Activated CD4-positive, alpha-beta T cell treated with anti-CD3 and anti-CD28 coated beads, Interleukin-10, Interleukin-2, amounts not matched to agents 100 ng/mL and 50 ng/mL, durations not matched to agents 16 hours and 8 hours (primary cell): ENCODE measurements at places on chromosomes 3 and 15.
A peak's percentile ranks its signal among the peaks of the same experiment; 100 is the strongest.

DNA sequence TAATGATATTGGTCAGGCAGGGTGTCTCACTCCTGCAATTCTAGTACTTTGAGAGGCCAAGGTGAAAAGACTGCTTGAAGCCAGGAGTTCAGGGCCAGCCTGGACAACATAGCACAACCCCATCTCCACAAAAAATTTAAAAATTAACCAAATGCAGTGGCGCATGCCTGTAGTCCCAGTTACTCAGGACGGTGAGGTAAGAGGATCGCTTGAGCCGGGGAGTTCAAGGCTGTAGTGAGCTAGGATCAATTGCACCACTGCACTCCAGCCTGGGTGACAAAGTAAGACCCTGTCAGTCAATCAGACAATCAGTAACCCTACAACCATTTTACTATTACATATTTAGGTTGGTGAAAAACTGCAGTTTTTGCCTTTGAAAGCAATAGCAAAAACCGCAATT is 43.0 kb downstream of the RBM15B start:
- no peak for DNase-seq

DNA sequence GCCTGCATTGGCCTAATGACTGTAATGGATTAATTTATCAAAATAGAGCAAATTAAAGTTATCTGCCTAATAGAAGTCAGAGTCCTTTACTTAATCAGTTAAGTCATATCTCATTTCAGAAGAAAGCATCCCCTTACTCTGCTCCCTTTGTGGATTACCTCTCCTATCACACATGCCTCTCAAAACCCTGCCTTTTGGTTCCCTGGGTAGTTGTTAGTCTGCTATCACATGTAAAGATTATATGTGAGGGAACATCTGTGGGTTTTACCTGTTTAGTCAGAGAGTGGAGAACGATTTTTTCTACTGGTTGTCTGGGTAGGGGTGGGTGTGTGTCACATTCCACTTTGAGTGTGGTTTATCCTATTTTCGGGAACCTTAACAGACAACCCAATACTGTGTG is 16.4 kb downstream of the UBE2E2 start:
- DNase-seq, result no peak

- peak; percentile 81 for DNase-seq
These were observed 51.7 kb downstream of the SEMA5B start for GRCh38 chr3:122975924-122976293.

DNA sequence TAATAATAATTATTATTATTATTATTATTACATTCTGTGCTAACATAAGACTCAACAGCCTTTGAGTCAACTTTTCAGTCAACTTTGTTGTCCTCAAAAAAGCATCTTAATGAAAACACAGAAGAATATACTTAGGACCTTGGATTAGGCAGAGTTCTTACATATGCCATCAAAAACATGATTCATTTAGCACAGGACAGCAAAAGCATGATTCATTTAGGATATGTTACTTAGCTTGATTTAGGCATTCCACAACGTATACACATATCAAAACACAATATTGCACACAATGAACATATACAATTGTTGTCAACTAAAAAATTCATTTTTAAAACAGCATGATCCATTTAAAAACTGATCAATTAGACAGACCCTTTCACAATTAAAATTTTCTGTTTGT is 213.0 kb downstream of the FMN1 start:
- DNase-seq, result no peak

DNA sequence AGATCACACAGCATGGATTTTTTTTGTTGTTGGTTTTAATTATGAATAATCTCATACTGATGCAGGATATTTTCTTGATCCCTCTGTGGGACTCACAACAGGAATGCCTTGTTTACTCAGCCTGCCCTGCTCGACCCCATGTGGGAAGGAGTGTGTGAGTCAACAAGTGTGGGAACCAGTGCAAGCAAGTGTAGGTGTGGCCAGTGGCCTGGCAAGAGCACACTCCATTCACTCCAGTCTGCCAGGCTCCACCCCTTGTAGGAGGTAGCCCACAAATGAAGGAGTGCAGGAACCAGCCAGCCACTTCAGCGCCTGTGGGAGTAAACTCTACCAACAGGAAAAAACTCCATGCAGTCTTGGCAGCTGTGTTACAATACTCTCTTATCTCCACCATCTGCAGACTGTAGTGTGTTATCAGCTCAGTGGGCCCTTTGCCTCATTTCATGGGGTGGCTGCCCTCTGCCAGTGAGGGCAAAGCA is 393.6 kb downstream of the OTOL1 start:
- DNase-seq, result no peak

GRCh38 chr3:152197451-152197850 is 71.3 kb upstream of the MBNL1 start:
- peak; percentile 65 for DNase-seq

DNA sequence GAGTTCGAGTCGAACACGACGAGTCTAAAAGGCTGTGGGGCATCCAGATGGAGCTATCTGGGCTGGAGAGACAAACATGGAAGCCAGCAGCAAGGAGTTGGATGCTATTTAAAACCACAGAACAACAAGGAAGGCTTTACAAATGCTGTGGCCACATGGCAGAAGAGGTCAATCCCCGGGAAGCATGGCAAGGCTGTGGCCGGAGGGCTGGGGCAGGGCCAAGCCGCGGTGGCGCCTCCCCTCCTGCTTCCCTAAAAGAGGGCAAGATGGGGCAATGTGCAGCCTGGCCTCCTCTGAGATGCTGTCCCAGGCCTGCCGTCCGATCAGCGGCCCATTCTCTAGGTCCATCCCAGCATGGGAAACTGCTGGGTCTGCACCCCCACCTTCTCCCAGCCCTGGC is 139.1 kb downstream of the SRGAP3 start:
- no peak for DNase-seq

DNA sequence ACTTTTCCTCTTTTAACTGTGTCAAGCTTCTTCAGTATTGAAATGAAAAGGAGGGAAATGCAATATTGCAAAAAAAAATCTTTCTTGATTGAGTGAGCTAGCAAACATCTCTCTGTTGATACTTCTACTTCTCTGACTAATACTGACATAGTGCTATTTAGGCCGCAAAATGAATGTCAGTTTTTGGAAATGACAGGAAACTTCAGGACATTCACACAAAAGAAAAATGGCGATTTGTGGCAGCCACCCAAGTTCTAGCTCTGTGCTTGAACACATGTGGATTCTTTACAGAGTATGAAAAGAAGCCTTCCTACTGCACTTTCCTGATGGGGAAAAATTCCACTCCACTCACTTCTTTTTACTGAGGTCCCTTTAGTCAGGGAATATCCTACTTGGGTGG is 486.8 kb upstream of the ALCAM start:
- DNase-seq, result no peak

GRCh38 chr3:194095902-194096301 is 40.0 kb upstream of the HES1 start:
- DNase-seq, result no peak

GRCh38 chr3:12509466-12509865 is 25.2 kb downstream of the TSEN2 start:
- DNase-seq, result no peak

DNA sequence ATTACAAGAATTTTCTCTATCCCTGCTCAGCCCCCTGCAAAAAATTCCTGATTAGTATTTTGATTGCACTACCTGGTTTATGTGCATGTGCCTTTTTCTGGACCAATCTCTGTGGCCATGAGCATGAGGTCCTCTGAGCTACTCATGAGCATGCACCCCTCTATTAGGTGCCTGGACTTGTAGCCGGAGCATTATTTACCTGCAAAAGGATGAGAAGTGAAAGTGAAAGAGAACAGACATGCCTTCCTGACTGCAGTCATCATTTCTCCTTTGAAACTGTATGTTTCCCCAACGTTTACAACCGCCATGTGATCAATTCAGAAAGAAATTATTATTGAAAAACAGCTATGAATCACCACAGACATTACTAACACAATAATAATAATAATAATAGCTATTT is 1008.8 kb downstream of the ROBO2 start:
- no peak for DNase-seq

- DNase-seq, result peak; percentile 60
These were observed 2.4 kb downstream of the CCNDBP1 start for GRCh38 chr15:43187544-43188155.

- DNase-seq, result no peak
These were observed 64.5 kb downstream of the GLDN start for GRCh38 chr15:51405693-51406523.

- peak; percentile 78 for DNase-seq
These were observed 31.8 kb downstream of the CCNL1 start for GRCh38 chr3:157127831-157128767.

DNA sequence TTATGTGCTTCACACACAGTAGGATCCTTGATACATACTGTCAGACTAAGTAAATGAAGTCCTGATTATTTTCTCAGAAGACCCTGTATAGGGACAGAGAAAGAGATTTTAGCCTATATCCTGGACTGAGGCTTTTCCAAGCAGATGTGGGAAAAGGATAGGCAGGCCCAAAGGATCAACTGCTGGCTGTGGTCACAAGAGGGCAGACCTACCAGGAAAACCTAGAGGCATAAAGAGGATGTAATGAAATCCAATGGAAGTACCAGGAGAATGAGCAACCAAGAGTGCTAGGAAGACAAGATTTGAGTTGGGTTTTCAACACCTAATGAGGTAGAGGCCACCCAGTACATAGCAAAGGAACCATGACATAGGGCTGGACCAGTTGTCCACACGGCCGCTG is 23.1 kb downstream of the DCLK3 start:
- no peak for DNase-seq

GRCh38 chr3:45536316-45536715 is 58.2 kb upstream of the LIMD1 start:
- DNase-seq, result no peak

- no peak for DNase-seq
These were observed 149.8 kb upstream of the GBE1 start for GRCh38 chr3:81911221-81911620.

GRCh38 chr15:22995795-22996194 is 15.6 kb upstream of the CYFIP1 start:
- no peak for DNase-seq
